ENCODE measurements at places on chromosomes 4 and X. TPM values are rescaled to one million over a fixed set of nuclear protein-coding genes. Genes with fewer than 3 reads are reported as not detected.

DNA sequence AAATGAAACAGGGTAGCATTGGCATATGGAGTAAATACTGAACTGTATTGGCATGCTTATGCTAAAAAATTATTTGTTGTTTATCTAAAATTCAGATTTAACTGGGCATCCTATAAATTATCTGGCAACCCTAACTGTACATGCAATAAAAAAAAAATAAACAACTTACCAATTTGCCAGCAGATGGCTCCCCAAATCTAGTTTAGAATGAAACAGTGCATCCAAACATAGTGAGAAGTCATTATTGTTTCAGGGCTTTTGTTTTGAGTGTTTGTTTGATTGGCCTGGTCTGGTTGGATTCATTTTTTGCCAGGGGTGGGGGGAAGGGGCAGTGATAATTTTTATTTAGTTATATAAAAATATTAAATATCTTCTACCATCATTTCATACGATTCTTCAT, 12.8 kb upstream of the NSUN7 start:
- peak; percentile 22 for DNase-seq
- H3K36me3 ChIP-seq, result no peaks in the 10 kb centered on the region
- peaks cover 8% of the 10 kb centered on the region for H3K27me3 ChIP-seq
- no peak overlapping the region for H3K27ac ChIP-seq
- no peaks in the 10 kb centered on the region for H3K4me1 ChIP-seq
- no peak overlapping the region for H3K4me3 ChIP-seq

DNA sequence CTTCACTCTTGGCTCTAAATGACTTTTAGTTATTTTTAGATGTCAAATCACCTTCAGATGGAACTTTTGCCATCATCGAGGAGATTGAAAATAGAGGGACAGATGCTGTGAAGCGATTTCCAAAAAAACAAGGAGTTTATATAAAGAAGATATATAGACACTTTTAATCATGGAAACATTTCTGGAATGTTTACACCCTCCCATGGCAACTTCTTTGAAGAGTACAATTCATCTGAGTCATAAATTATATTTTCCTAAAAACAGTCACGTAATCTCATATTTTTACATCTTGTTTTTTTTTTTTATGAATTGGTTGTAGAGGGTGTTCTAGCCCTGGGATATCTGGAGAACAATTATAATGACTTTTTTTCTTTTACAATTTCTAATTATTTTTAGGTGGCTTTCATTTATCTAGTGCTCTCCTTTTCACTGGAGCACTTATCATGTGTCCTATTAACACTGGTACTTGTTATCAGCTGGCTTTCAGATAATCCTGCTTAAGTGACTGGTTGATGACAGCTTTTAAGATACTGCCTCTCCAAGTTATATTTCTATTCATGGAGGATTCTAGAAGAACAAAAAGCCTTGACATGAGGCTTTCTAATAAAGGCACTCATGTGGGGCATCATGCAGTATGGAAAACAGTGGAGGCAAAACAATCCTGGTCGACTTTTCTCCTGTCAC, 24.9 kb downstream of the PCDH7 start:
- no peaks in the 10 kb centered on the region for H3K27me3 ChIP-seq
- H3K4me3 ChIP-seq, result no peak overlapping the region
- no peaks in the 10 kb centered on the region for H3K36me3 ChIP-seq

GABRG1 gene
- total RNA-seq, result not detected

SPACA5 gene
- total RNA-seq, result not detected

SPANXA1 gene
- not detected for total RNA-seq

DNA sequence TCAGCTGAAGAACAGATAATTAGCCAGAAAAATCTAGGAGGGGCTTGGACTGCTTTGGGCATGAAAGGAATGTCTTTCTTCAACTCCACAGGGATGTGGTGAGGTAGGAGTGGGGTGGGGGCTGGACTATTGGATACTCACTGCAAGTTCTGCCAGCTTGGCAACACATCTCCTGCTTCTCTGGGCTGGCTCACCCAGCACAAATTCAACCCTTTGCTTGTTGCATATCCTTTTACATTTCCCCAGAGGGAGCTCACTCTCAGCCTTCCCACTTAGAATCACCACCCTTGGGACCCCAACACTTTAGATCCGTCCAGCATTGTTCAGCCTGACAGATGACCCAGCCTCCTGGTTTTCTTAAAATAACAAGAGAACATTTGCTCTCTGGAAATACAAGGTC, 120.6 kb downstream of the KDR start:
- no peak overlapping the region for H3K4me3 ChIP-seq
- H3K27ac ChIP-seq, result no peak overlapping the region
- peaks cover 2% of the 10 kb centered on the region for H3K27me3 ChIP-seq
- H3K4me1 ChIP-seq, result no peaks in the 10 kb centered on the region
